ENCODE measurements at places on chromosomes 11 and 22. TPM values are rescaled to one million over a fixed set of nuclear protein-coding genes. Genes with fewer than 3 reads are reported as not detected.

DNA sequence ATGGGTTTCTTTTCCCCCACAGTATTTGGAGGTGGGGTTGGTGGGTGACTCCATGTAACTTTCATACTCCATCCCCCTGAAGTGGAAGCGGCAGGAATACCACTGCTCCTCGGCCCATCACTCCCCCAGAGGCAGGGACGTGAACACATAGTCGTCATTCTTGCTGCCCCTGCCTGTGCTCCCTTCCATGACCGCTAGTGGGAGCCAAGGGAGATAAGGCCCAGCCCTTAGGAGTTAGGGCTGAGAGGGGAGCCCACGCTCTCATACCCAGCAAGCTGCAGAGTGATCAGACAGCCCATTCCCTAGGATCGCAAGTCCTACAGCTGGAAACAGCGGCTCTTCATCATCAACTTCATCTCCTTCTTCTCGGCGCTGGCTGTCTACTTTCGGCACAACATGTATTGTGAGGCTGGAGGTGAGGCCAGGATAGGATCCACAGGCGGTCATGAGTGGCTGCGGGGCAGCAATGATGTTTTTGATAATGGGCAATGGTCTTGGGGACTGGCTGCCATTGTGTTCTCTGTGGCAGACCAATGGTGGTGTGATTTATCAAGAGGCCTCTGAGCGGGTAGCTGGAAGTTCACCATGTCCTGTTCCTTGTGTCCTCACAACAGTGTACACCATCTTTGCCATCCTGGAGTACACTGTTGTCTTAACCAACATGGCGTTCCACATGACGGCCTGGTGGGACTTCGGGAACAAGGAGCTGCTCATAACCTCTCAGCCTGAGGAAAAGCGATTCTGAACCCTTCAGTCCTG, 15.9 kb downstream of the RHOG start:
- no peak for DNase-seq

- DNase-seq, result no peak
Observed at GRCh38 chr11:93143186-93143585, 54.6 kb downstream of the SLC36A4 start.

DNA sequence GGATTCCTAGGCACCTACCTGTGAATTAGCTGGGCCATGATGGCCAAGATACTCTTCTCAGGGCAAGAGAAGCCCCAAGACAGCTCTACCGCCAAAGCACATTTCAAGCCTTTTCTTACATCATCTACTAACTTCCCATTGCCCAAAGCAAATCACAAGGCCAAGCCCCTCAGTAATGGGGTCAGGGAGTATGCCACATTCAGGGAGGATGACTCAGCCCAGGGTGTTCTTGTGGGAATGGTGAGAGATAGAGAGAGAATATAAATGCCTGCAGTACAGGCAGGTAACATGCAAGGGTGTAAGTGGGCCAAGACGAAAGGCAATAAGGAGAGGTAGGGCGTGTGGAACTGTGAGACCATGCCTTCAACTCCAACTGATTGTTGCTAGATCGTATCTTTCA, 162.5 kb upstream of the ISX start:
- DNase-seq, result no peak

DNA sequence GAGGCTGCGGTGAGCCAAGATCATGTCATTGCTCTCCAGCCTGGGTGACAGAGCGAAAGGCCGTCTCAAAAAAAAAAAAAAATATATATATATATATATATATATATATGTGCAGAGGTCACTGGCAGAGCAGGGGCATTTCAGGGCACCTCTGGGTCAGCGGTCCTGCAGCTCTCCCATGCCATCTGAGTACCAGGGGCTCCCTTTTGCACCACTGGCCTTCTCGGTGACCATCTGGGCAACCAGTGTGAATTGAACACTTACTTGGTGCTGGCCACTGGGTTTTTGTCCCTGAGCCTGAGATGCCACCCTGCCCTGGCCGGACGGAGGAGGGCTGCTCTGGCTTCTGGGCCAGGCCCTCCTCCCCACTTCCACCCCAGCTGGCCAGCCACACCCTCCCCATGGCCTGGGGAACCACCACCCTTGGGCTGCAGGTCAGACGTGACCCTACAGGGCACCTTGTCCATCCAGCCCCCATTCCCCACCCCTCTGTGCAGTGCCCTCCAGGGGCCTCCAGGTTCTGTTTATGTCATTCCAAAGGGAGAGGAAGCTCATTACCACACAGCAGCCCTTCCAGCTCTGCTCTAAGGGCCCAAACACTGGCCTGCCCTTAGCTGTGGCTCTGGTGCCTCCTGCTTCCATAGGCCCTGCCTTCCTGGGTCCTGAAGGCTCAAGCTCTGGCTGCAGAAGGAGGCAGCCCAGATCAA, 10.3 kb downstream of the MAPK8IP1 start:
- DNase-seq, result no peak

DNA sequence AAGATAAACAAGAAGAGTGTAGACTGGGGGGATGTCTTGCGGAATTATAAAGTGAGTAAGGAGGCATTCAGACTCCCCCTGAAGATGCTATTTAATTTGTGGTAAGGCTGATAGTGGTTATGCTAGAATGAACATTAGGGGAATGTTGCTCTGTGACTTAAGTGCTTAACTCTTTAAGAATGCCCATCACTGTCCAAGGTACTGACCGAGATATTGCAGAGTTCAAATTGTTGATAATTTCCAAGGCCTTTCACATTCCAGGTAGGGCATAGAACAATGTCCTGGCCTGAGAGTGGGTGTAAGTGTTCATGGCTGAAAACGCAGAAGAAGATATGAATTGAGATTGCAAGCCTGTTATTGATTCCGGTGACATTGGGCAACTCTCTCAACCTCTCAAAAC, 90.3 kb upstream of the SEZ6L start:
- no peak for DNase-seq

Gene ANO1
- polyA plus RNA-seq, result 12.3 TPM
